ENCODE measurements at places on chromosomes 7 and 10. TPM values are rescaled to one million over a fixed set of nuclear protein-coding genes. Genes with fewer than 3 reads are reported as not detected.

The RBM20 gene
- total RNA-seq: 185 TPM

The H2AZ2 gene
- total RNA-seq: 270 TPM

The HTR5A gene
- total RNA-seq: not detected

The RHOBTB1 gene
- total RNA-seq: 13.2 TPM

The GPC2 gene
- 0.90 TPM for total RNA-seq

- H3K4me1 ChIP-seq: peaks cover 73% of the 10 kb centered on the region
- H3K4me3 ChIP-seq: no peak overlapping the region
- H3K27me3 ChIP-seq: no peaks in the 10 kb centered on the region
- peaks cover 1% of the 10 kb centered on the region for H3K36me3 ChIP-seq
- no peak overlapping the region for H3K27ac ChIP-seq
Measured at GRCh38 chr10:103641326-103641725, 147.8 kb downstream of the NEURL1 start.

GRCh38 chr10:133169173-133169947, 9.3 kb downstream of the KNDC1 start:
- H3K36me3 ChIP-seq: no peaks in the 10 kb centered on the region
- H3K27ac ChIP-seq: no peak overlapping the region
- H3K4me3 ChIP-seq: no peak overlapping the region

- H3K36me3 ChIP-seq: no peaks in the 10 kb centered on the region
- no peaks in the 10 kb centered on the region for H3K4me1 ChIP-seq
- no peak overlapping the region for H3K4me3 ChIP-seq
- no peaks in the 10 kb centered on the region for H3K27me3 ChIP-seq
Measured at GRCh38 chr10:47268696-47269095, 31.3 kb upstream of the GDF10 start.

GRCh38 chr10:63236113-63236935, 103.2 kb downstream of the NRBF2 start:
- peak overlapping the region; percentile 64 for H3K27ac ChIP-seq
- H3K36me3 ChIP-seq: no peaks in the 10 kb centered on the region
- no peaks in the 10 kb centered on the region for H3K27me3 ChIP-seq
- H3K4me1 ChIP-seq: peaks cover 5% of the 10 kb centered on the region

DNA sequence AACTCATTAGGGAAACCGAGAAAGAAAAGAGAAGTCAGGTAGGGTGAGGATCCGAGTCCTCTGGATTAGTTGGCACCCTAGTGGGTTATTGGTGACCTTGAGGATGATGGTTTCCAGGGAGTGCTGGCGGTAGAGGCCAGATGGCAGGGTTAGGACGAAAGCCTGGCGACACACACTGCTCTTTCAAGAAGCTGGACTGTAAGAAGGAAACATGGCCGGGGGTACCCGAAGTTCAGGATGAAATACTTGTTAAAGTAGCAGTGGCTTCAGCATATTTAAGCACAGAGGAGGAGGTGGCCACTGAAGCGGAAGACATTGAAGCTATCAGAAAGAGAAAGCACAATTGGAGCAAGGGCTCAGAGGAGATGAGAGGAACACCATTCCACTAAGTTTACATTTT, 224.6 kb downstream of the RELN start:
- H3K27me3 ChIP-seq: no peaks in the 10 kb centered on the region
- H3K4me3 ChIP-seq: no peak overlapping the region
- H3K27ac ChIP-seq: no peak overlapping the region
- DNase-seq: no peak

The FZD1 gene
- total RNA-seq: 18.1 TPM

DNA sequence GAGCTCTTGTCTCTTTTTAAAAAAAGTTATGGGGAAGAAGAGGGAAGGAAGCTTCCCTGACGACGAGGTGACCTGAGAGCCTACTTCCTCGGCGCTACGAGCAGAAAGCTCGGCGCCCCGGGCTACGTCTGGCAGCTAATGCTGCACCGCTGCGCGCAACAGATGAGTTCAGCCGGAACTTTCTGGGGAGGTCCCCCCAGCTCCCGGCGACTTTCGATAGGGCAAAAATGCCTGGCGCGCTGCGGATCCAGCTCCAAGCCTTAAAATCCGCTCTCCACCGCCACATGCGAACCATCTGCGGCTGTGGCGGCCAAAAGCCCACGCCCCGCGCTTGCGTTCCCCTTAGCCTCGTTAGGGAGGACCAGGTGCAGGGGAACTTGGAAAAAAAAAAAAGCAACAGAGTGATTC, 621 bp downstream of the P4HA1 start:
- no peaks in the 10 kb centered on the region for H3K36me3 ChIP-seq
- peak; percentile 70 for DNase-seq
- H3K27me3 ChIP-seq: no peaks in the 10 kb centered on the region
- H3K4me1 ChIP-seq: peaks cover 58% of the 10 kb centered on the region
- H3K4me3 ChIP-seq: peak overlapping the region; percentile 87
- peak overlapping the region; percentile 99 for H3K27ac ChIP-seq

GRCh38 chr7:95095966-95096540, 188.7 kb downstream of the PPP1R9A start:
- peaks cover 21% of the 10 kb centered on the region for H3K4me1 ChIP-seq
- no peak overlapping the region for H3K4me3 ChIP-seq
- no peak for DNase-seq
- H3K27me3 ChIP-seq: no peaks in the 10 kb centered on the region

The GRM3 gene
- 0.15 TPM for total RNA-seq

The NPC1L1 gene
- total RNA-seq: 0.13 TPM

DNA sequence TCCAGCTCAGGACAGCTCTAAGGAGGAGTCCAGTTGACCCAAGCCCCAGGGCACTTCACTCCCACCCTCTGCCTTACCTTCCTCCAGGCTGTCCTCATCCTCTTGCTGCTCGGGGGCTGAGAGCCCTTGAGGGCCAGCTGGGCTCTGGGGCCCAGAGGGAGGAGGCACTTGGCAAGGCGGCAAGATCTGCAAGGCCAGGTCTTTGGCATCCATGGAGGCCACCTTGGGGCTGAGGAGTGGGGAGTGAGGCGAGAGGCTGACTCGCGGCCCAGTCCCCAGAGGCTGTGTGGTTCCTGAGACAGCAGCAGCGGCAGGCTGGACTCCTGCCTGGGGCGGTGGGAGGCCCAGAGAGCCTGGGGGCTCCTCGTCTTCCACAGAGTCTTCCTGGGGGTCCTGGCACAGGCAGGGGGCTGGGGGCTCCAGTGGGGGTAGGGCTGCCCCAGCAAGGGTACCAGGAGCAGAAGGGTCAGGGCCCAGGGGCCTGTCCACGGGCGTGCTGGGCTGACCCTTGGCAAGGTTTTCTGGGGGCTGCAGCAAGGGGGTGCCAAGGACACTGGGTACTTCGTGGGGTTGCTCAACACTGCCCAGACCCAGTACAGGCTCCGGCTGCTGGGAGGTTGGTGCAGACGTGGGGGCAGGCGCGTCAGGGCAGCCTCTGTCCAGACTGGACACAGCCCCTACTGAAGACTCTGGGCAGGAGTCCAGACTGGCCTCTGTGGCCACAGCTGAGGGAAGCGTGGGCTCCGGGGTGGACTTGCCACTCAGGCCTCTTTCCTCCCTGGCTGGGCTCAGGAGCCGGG, 6.5 kb downstream of the NACAD start:
- H3K27me3 ChIP-seq: no peaks in the 10 kb centered on the region
- H3K4me1 ChIP-seq: peaks cover 7% of the 10 kb centered on the region
- DNase-seq: no peak

The SPDYE18 gene
- not detected for total RNA-seq

DNA sequence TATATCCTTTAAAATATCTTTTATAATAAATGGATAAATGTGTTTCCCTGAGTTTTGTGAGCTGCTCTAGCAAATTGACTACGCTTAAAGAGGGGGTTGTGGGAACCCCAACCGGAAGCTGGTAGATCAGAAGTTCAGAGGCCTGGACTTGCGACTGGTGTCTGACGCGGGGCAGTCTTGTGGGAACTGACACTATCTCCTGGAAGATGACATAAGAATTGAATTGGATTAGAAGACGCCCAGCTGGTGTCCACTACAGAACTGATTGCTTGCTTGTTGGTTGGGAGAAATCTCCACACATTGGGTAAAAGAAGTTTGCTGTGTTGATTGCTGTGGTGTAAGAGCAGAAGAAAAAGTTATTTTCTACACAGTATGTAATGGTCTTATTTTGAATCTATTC, 51.1 kb upstream of the AHR start:
- H3K4me1 ChIP-seq: no peaks in the 10 kb centered on the region
- no peak for DNase-seq
- H3K36me3 ChIP-seq: no peaks in the 10 kb centered on the region
- H3K27ac ChIP-seq: no peak overlapping the region
- no peaks in the 10 kb centered on the region for H3K27me3 ChIP-seq
- no peak overlapping the region for H3K4me3 ChIP-seq

DNA sequence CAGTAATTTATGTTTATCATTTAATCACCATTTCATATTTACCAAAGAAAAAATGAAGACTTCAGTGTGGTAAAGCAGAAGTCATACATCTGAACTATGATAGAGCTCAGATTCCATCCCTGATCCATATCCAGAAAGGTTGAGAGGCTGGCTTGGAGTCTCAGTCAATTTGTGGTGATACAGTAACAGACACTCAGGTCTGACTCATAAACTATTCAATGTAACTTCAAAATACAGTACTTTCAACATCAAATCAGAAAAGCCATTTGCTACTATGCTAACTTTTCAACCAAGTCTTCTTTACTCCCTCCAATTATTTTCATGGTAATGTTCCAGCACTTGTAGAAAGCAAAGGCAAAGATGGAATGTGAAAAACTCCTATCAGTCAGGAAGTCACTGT, 190.4 kb downstream of the HDAC9 start:
- no peaks in the 10 kb centered on the region for H3K27me3 ChIP-seq
- DNase-seq: no peak
- no peaks in the 10 kb centered on the region for H3K4me1 ChIP-seq
- no peak overlapping the region for H3K27ac ChIP-seq
- no peak overlapping the region for H3K4me3 ChIP-seq

DNA sequence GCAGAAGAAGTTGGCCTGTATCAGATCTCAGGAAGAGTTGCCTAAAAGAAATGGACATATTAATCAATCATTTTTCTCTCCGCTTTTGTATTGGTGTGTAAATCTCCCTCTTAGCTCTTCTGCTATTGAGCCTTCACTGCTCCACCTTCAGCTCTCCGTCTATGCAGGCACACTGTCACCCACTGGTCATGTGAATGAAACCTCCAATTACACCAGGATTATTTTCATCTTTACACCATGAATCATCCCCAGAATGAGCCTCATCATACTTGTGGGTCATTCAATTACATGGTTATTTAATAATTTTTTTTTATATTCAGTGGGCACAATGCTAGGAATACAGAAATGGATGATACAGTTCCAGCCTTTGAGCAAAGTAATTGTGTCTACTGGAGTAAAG, 92.6 kb downstream of the LRRC4 start:
- H3K27ac ChIP-seq: no peak overlapping the region
- no peaks in the 10 kb centered on the region for H3K27me3 ChIP-seq
- H3K4me3 ChIP-seq: no peak overlapping the region
- H3K36me3 ChIP-seq: peaks cover 25% of the 10 kb centered on the region
- H3K4me1 ChIP-seq: no peaks in the 10 kb centered on the region

The BPGM gene
- 19.7 TPM for total RNA-seq

DNA sequence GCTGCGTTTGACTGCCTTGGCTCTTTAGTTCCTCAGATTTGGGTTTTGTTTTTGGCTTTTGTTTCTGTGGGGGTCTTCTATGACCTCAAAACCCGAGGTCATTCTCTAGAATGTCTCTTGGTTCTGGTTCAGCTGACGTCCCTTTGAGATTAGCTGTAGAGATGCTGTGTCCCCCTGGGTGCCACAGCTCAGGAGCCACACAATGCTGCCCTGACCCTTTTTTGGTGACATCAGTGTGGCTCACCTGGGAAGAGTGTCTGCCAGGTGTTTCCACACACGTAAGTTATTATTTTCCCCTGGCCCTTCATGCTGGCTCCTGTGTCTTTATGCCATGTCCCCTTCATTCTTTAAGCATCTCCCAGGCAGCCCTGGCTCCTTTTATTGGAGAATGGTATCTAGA, 89.8 kb upstream of the DDC start:
- peaks cover 72% of the 10 kb centered on the region for H3K4me1 ChIP-seq
- no peaks in the 10 kb centered on the region for H3K36me3 ChIP-seq
- no peak overlapping the region for H3K27ac ChIP-seq
- no peak overlapping the region for H3K4me3 ChIP-seq

The STAG3 gene
- total RNA-seq: 0.71 TPM

- DNase-seq: peak; percentile 58
- H3K4me3 ChIP-seq: no peak overlapping the region
- no peaks in the 10 kb centered on the region for H3K36me3 ChIP-seq
- H3K4me1 ChIP-seq: peaks cover 3% of the 10 kb centered on the region
Measured at GRCh38 chr10:10911471-10911921, 106.2 kb upstream of the CELF2 start.

The NUTM2D gene
- 7.7 TPM for total RNA-seq

DNA sequence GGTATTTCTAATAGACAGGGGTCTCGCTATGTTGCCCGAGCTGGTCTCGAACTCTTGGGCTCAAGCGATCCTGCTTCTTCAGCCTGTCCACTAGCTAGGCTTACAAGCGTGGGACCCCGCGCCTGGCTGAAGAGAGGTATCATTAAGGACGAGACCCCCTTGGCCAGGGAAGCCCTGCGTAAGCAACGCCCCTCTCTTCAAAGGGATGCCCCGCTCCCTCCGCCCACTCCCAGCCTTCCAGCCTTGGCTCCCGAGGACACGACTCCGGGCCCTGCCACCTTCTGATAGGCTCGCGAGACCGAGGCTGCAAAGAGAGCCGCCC, 220 bp upstream of the ZKSCAN5 start:
- H3K36me3 ChIP-seq: no peaks in the 10 kb centered on the region
- no peaks in the 10 kb centered on the region for H3K27me3 ChIP-seq
- peaks cover 21% of the 10 kb centered on the region for H3K4me1 ChIP-seq
- DNase-seq: no peak

The TNRC18 gene
- 42.3 TPM for total RNA-seq

- no peak overlapping the region for H3K4me3 ChIP-seq
- H3K27me3 ChIP-seq: no peaks in the 10 kb centered on the region
- H3K36me3 ChIP-seq: no peaks in the 10 kb centered on the region
- no peaks in the 10 kb centered on the region for H3K4me1 ChIP-seq
- no peak for DNase-seq
Measured at GRCh38 chr10:1548146-1548545, 189.2 kb downstream of the ADARB2 start.

DNA sequence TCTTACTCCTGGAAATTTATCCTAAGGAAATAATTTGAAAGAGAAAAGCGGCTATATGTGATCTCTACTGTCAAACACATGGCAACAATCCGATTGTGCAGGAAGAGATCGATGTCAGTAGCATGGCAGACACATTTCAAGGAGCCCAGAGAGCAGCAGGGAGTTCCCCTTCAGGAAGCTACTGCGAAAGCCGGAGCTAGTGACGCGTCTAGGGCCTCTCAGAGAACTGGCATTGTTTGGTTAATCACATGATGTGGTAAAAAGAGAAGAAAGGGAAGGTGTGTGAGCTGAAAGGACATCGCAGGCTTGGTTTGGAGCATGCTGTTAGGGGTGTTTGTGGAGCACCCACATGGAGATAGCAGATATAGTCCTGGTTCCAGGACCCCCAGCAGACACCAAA, 74.9 kb downstream of the BEND7 start:
- H3K4me3 ChIP-seq: no peak overlapping the region
- DNase-seq: no peak
- H3K4me1 ChIP-seq: no peaks in the 10 kb centered on the region
- no peaks in the 10 kb centered on the region for H3K36me3 ChIP-seq
